ENCODE measurements at places on chromosomes 12 and 14.

DNA sequence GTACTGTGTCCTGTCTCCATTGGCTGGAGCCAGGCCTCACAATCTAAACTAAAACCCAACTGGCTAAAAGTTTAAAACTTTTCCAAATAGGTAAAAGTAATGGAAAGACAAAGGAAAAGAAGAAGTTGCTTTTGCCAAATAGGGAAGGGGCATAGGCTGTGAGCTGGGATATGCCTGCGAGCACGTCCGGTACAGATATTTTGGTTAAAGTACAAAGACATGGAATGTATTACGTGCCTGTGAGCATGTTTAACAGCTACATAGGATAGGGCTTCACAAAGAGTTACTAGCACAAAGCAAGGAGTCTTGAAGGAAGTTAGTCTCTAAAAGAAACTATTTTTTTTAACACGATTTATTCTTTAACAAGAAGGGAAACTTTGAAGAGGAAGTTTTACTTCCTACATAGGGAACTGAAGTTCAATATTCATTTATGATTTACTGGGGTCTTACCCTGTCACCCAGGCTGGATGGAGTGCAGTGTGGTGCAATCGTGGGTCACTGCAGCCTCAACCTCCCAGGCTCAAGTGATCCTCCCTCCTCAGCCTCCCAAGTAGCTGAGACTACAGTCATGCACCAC lies 41.9 kb upstream of the INF2 start:
- DNase-seq, result no peak

DNA sequence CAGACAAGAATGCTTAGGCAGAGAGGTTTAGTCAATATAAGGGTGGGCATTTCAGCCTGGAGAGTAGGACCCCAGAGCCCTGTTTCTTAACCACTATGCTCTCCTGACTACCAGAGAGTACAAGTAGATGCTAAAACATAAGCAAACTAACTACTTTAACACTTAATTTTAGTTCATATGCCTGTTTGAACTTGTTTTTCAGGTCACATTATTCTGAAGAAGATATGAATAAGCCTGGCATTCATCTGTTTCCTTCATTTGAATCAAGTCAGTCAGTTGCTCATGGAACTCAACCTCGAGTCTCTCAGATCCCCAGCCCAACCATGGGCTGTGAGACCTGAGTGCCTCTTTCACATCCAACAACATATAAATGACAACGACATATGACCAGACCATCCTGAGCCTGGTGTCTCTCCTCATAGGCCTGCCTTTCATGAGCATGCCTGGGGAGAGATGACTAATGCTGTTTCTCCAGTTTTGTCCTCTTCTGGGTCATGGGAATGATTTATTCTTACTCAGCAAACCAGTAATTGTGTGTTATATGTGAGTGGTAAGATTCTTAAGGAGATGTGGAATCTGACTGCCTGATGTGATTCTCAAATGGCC lies 251.1 kb upstream of the BTG1 start:
- no peak for DNase-seq

- peak; percentile 92 for DNase-seq
Measured at GRCh38 chr12:10212739-10213131, at the start of gene GABARAPL1. TSS of gene GABARAPL1 (plus strand) at chr12:10212877. CDS start at chr12:10213130, 253 bp downstream.

DNA sequence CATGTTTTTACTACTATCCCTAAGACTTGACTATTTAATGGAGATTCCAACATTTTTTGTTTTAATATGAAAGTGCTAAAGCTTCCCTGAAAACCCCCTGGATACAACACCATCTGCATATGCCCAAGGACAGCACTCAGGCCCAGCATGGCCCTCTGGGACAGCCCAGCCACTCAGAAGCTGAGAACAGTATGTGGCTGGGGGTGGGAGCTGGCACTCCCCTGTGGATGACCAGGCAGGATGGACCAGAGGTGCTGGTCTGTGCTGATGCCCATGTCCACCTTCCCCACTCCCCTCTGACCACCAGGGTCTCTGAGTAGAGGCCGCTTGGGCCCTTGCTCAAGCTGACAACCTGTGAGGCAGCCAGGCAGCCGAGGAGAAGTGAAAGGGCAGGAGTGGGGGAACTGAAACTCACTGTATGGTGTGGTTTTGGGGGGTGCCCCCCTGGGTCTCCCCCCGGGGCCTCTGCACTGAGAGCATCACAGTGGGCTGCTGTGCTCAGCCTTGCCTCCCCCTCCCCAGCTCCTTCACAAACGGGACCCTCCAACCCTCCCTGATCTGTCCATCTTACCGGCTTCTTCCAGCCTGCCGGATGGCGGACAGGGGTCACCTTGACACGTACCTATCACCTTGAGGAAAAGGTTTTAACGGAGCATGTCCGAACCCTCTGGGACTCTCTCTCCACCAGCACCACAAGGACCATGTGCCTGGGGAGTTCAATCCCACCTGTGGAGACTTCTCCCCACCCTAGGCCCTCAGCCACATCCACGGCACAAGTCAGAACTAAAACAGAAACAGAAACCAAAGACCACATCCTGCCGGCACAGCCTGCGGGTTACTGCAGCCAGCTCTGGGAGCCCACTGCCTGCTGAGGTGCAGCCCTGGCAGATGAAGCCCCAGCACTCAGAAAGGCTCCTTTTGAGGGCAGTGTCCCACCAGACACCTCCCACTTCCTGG lies at the start of gene TMEM229B:
Gene TMEM229B (minus strand): TSS at position 785 of the 957 bp plus-strand sequence. CDS start 14,798 bp downstream, outside the sequence.
- DNase-seq, result peak; percentile 45

DNA sequence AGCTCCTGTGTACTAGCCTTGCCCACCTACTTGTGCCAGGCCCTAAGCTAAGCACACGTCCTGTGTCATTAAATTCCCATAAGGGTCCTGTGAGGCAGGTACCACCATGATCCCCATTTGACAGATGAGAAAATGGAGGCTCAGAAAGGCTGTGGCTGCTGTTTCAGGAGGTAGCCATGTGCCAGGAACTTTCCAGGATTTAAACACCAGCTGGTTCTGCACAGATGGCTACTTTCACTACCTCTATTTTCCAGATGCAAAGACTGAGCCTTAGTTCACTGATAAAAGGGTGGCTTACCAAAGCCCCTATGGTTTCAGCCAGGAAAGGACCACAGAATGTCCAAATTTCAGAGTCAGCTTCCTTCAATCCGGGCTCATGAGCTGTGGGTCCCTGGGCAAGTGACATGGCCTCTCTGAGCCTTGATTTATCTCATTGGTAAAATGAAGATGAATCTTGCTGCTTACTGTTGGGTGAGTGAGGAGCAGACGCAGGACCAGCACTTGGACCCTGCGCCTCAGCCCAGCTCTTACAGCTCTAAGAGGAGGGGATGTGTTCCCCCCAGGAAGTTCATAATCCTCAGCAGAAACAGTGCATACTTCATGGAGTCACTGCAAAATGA lies 23.5 kb downstream of the CMKLR1 start:
- peak; percentile 75 for DNase-seq

DNA sequence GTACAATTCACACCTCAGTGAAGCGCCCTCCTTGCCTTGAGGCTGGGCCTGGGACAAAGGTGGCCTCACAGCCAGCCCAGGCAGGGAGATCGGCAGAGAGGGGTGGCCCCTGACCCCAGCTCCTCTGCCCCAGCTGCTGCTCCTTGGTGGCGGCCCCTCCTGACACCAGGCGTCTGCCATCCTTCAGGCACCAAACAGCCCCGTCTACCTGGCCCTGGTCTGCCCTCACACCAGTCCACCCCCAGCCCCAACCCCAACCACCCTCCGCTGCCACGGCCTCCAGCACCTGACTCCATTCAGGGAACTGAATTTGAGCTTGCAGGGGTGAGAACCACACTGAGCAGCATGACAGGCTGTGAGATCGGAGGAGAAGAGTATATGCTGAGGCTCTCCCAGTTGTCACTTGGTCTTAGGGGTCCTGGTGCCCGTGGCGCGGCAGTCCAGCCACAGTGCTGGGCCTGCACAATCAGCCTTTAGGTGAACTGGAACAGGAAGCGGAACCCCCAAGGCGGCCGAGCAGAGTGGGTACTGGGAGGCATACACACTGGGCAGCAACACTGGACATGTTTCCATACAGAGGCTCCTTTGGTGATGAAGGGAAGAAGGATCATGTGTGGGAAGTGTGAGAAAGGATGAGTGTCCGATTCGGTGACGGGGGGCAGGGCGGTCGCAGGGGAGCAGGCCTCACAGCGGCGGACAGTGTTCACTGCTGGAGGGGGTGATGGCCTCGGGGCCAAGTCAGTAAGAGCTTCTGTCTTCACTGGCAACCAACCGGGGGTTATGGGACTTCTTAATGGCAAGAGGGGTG lies 18.7 kb downstream of the ZFYVE21 start:
- DNase-seq, result no peak

- DNase-seq, result no peak
Measured at GRCh38 chr14:87784386-87784785, 208.6 kb downstream of the GALC start.

- no peak for DNase-seq
Measured at GRCh38 chr12:114392909-114393308, 13.0 kb downstream of the TBX5 start.

- DNase-seq, result no peak
Measured at GRCh38 chr12:32098112-32098511, 8.5 kb upstream of the BICD1 start.

DNA sequence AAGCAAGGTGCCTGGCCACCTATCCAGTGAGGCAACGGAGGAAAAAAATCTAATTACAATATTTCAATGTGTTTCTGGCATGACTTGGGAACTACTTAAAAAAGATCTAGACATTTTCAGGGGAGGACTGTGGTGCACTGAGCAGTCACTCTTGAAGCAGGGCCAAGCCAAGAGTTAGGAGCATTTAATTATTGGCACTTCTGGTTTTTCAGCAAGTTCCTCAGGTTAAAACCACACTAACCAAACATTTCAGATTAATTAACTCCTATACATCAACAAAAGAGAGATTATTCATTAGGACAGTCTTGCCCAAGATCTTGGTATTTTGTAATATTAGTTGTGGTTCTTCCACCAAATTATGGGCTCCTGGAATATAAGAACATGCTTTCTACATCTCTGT lies 25.6 kb downstream of the PRKAB1 start:
- no peak for DNase-seq

GRCh38 chr14:70622111-70622712 lies 19.5 kb upstream of the TTC9 start:
- DNase-seq, result peak; percentile 55

- DNase-seq, result no peak
Measured at GRCh38 chr12:92027243-92027642, 118.4 kb downstream of the BTG1 start.

DNA sequence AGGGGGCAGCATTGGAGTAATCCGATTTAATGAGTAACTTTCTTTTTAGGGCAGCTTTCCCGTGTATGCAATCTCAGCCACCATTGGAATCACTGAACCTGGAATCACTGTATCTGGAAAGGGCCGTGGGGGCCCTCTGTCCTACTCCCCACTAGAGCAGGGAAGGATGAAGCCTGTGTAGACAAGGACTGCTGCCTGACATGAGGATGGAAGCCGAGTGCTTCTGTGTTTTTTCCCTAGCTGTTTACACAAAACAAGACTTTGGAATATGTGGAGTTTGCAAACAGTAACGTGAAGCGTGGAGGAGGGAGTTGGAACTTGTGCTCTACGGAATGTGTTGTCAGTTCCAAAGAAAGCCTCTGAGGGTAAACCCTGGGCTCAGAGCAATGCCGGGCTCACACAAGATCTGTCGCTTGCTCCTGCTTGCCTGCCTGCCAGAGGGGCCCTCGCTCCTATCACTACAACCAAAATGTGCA lies 32.4 kb upstream of the HDAC7 start:
- DNase-seq, result no peak

GRCh38 chr14:76770521-76771436 lies 9.5 kb downstream of the VASH1 start:
- no peak for DNase-seq

DNA sequence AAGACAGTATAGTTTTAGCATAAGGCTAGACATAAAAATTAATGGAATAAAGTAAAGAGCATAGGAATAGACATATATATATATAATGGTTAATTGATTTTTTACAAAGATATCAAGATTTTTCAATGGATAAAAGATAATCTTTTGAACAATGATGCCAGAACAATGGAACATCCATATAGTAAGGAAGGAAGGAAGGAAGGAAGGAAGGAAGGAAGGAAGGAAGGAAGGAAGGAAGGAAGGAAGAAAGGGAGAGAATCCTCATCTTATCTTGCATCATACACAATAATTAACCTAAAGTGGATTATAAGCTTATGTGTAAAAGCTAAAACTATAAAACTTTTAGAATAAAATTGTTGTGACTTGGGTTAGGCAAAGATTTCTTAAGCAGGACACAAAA lies 9.8 kb upstream of the NELL2 start:
- no peak for DNase-seq

DNA sequence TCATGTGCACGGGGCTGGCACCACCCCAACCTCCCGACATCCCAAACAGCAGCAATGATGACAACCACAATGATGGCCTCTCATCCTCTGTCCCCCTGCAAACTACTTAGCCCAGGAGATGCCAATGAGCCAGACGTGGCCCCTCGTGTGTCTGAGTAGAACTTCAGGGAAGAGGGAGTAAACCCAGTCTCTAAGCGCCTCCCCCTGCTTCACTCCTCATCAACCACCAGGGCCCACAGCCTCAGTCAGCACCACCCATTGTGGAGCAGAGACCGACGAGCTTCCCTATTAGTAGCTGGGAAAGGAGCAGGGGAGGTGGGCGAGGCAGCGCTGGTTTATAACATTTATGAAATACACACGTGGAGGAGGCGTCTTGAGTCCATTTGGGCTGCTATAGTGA lies 182.7 kb upstream of the SFSWAP start:
- DNase-seq, result no peak

GRCh38 chr14:34013721-34014060 lies 62.8 kb upstream of the EGLN3 start:
- DNase-seq, result no peak

DNA sequence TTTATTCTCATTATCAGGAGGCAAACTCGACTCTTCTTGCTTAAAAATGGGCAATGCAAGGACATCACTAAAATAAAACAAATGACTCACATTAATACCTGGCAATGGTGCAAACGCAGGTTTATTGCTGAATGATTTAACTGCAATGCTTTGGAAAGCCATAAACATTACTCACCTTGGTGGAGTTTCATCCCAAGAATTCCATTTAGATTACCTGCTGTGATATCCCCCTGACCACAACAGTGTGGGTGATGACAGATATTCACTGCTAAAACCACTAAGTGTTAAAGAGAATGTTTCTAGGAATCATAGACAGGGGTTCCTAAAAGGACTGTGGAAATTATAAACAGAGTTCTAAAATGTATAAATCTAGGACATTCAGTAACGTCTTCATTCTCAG lies 35.3 kb upstream of the CSRNP2 start:
- DNase-seq, result no peak
